ENCODE measurements at places on chromosomes 2 and 18.
A peak's percentile ranks its signal among the peaks of the same experiment; 100 is the strongest.

- no peak for DNase-seq
Measured at GRCh38 chr2:134489732-134490384, 228.9 kb downstream of the TMEM163 start.

DNA sequence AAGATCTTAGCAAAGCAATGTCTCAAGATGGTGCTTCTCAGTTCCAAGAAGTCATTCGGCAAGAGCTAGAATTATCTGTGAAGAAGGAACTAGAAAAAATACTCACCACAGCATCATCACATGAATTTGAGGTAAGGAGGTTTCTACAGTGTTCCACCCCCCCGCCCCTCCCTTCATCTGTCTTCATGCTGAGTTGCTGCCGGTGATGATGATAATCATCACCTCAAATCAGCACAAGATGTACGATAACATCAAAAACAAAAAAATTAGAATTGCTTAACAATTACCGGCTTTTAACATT is 14.6 kb downstream of the UGP2 start:
- DNase-seq, result no peak

DNA sequence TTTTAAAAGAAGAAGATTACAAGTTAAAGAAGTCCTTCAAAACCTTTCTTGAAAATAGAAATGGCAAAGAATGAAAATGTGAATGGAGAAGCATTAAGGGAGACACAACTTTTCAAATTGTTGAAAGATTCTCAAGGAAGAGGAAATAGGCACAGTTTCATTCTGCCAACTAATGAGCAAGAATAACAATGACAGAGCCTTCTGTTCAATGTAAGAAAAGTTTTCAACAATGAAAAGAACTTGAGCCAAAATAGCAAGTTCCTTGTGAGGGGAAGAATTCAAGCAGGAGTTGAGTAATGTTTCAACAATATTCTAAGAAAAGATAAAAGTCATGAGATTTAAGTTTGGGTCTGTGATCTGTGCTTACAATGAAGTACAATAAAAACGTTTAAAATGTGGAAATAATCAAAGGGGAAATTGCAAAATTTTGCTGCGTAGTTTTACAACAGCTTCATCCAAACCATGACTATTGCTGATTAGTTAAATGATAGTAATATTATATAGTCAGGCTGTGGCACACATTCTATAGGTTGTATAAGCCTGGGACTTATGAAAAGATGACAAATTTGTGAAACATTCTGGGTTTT is 122.6 kb downstream of the METTL4 start:
- DNase-seq, result no peak

DNA sequence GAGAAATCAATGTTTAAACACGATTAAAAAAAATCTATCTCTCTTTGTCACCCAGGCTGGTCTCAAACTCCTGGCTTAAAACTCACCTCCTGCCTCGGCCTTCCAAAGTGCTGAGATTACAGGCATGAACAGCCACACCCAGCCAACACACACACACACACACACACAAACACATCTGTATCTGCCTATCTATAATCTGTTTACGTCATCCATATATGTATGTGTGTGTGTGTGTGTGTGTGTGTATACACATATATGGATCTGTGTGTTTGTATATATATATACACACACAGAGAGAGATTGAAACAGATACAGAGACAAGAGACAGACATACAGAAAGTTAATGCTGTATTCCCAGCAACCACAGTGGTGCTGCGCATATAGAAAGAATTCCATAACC is 497.1 kb downstream of the DSC3 start:
- DNase-seq, result no peak

GRCh38 chr2:181483876-181484275 is 26.7 kb downstream of the ITGA4 start:
- no peak for DNase-seq

DNA sequence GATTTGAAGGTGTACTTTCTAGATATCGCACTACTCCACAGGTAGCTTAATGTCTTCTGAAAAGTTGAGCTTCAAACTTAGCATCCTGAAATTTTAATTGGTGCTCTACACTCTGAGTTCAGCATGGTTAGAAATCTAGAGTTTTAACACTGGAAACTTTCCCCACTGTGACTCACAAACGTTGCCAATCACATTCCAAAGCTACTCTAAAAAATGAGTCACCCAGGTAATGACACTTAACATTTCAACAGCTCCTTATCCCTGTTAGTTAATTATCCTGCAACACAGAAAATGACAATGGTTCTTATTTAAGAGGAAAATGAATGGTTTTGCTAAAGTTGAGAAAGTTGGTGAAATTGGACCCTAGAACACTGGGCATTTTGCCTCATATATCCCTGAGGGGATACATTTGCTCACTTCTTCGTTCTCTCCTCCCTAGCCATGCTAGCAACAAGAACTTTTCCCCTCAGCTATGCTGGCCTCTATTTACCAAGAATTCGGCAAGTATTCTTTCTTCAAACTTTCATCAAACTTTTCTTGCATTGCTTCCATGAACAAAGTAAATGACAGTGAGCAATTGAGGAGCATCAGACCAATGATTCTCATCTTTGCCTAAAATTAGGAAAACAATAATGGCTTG is 1024.1 kb upstream of the KLHL29 start:
- no peak for DNase-seq

- DNase-seq, result no peak
Measured at GRCh38 chr2:203835892-203836800, 31.4 kb upstream of the CTLA4 start.

DNA sequence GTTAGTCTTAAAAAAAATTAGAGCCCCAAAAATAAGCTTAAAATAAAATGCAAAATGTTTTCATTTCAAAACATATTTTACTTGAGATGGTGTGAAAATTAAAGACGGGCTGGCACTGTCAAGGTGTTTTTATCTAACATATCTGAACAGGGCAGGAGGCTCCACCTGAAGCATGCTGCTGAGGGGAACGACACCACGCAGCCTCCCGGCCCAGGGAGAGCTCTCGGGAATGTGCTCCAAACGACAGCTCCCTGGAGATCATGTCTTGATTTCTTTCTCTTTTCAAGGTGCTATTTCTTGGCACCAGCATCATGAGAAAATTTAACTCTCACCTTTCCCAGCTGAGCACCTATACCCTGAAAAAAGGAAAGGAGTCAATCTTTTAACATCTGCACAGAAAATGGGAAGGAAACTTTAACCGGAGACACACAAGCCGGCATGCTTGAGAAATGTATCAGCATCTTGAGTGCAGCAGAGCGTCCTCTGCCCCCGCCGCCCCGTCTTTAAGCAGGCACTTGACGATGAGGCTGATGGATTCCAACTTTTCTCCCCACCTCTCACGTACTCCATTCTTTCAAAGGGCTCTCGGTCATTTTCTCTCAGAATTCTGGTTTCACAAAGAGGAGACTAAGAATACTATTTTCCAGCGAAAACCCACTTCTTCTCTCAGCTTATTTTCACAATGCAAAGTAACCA is 56.6 kb downstream of the EIPR1 start:
- DNase-seq, result no peak

DNA sequence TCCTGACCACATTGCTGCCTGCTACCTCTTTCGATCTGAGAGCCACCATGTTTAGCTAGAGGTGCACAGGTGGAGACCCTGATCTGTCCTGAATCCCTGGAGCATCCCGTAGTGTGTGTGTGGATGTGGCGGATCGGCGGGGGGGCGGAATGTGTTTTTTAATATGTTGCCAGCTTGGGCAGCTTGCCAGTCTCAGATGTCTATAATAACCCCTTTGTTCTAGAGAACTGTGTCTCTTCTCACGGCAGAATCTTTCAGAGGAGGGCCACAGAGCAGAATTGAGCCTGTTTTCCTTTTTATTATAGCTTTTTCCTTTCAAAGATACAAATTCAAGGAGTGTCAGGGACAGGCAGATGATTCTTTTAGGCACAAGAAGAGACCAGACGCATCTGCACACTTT is 934.1 kb upstream of the KLHL29 start:
- DNase-seq, result no peak

DNA sequence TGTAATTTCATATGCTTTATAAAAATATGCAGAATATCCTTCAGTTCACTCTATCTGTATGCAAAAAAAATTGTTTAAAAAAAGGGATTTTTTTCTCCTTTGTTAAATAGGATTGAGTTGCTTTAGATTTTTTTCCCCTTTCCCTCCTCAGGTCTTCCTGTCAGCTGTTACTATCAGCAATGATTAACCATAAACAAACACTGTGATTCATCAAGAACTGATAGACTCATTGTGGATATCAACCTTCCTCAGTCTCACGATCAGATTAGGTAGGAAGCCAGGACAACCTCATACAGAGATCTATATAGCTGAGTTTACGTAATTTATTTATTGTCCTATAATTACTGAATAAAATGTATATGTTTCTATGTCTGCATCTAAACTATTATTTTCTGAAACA is 2136.2 kb upstream of the CELF4 start:
- no peak for DNase-seq

DNA sequence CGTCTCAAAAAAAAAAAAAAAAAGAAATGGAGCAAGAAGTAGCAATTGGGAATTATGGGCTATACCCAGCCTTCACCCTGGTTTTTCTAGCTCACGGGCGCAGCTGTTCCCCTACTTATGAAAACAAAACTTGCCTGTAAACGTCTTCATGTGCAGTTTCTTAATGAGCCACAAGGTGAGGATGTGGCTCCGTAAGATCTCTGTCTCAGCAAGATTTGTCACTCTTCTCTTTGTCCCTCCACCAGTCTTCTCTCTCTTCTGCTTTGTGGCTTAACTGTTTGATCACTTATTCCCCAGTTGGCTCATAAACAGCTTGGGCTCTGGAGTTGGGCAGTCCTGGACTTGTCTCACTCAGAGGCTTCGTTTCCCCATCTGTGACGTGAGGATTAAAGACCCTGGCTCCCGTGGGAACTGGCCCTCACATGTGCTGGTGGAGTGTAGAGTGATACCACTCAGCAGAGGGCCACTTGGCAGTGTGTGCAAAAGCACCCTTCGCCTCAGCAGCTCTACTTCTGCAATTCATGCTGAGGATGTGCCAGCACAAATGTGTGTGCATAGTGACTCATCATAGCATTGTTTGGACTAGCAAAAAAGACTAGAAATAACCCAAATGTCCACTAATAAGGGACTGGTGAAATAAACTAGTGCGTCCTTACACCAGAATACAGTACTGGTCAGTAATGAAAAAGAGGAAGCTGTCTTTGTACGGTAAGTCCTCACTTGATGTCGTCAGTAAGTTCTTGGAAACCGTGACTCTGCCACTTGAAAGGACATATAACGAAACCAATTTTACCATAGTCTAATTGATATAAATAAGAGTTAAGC is 8.7 kb downstream of the CEP68 start:
- DNase-seq, result peak; percentile 66

GRCh38 chr2:202261531-202261930 is 4.0 kb upstream of the NOP58 start:
- no peak for DNase-seq

GRCh38 chr2:146523196-146523595 is 1321.6 kb upstream of the ACVR2A start:
- no peak for DNase-seq

DNA sequence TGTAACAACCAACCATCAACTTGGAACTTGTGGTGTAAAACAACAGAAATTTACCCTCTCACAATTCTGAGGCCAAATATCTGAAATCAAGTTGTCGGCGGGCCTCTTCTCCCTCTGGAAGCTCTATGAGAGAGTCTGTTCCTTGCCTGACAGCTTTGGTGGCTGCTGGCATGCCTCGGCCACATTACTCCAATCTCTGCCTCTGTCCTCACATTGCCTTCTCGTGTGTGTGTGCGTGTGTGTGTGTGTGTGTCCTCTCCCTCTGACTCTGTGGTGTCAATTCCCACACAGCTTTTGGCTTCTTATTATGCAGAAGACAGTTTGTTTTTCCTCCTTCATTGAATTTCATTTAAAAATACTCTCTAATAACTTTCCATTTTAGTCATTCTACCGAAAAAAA is 50.4 kb downstream of the ZDBF2 start:
- DNase-seq, result no peak

GRCh38 chr18:77058290-77058835 is 74.2 kb downstream of the MBP start:
- no peak for DNase-seq

GRCh38 chr18:10119991-10120390 is 206.2 kb downstream of the VAPA start:
- no peak for DNase-seq

DNA sequence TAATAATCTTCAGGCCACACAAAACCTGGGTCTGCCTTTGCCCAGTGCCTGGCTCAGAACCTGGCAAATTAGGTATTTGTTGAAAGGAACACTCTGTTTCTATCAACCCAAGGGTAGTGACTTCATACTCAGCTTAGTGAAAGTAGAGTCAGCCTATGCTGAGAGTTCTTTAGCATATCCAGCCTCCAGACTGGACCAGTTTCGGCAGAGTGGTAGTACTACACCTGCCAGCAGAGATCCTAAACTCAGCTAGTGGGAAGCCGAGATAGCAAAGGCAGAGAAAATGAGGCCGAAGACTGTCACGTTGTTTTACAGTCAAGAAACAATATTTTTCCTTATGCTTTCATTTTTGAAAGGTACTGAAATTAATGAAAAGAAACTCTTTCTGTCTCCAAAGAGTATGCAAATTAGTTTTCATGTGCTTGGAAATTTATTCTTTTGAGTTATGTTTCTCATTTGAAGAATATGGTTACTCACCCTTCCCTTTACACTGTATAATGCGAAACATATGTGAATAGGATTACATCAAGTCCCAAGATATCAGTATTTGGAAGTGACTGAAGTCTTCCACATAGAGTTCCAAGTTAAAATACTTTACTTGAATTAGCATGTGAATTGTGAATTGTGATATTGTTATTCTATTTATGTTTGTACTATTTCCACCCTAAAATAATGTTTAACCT is 52.2 kb upstream of the UGP2 start:
- DNase-seq, result no peak

GRCh38 chr2:109530712-109531111 is 83.1 kb downstream of the SEPTIN10 start:
- DNase-seq, result peak; percentile 22

DNA sequence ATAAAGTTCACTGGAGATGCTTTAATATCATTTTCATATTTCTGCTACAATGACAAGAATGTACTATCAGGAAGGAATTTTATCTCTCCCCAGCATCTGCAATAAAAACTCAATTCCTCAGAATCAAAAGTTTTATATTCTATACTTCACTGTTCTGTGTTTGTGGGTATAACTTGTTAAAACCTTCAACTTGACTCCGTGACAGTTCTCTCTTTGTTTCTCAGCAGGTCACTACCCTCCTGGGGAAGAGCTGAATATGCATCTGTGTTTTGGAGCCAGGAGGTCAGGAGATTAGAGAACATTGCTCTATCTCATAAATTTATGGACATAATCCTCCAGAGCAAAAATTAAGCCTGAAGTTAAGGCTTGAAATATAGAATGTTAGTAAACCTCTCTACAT is 411.4 kb downstream of the TRIB2 start:
- DNase-seq, result no peak

All from ascending aorta (tissue), 2 donors.